ENCODE measurements at places on chromosomes 13 and 19. TPM values are rescaled to one million over a fixed set of nuclear protein-coding genes. Genes with fewer than 3 reads are reported as not detected.

GRCh38 chr13:24138911-24139310 lies 21.6 kb upstream of the SPATA13 start:
- no peak for DNase-seq

GRCh38 chr13:24233351-24233901 lies 72.9 kb downstream of the SPATA13 start:
- no peak for DNase-seq

GRCh38 chr19:47848823-47849473 lies 10.1 kb upstream of the TPRX2 start:
- no peak for DNase-seq

- no peak for DNase-seq
Observed at GRCh38 chr19:1495799-1496713, 5.1 kb downstream of the REEP6 start.

DNA sequence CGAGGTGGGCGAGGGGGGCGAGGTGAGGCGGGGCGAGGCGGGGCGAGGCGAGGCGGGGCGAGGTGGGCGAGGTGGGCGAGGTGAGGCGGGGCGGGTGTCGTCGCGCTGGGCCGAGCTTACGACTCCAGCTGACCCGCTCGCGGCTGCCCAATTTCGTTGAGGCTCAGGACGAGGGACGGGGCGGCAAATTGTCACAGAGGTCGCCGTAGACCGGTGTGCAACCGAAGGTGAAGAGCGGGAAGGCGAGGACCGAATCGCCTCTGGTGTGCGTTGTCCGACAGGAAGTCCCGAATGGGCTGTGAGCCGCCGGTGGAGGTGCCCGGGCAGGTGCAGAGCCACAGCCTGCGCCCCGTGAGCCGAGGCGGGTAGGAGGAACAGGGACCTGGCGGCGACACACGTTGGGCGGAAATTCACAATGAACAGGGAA lies at the start of gene LACC1:
LACC1 (plus strand) TSS at position 150 of the 427 bp plus-strand sequence. CDS start 1,082 bp downstream, outside the sequence.
- DNase-seq = peak; percentile 79

DNA sequence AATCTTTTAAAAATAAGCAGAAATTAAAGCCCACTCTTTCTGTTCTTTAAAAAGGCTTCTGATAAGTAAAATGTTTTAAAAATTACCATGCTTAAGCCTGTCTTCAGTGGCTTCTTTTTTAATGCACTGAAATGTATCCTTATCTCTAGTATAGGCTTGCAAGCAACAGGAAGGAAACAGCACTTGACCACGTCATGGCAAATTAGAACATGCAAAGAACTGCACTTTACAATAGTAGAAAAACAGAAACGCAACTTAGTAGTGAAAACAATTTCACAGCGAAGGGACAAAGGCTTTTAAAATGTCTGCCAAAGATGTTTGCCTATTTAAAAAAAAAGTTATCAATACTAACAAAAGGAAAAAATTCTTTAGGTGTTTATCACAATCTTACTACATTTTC lies 36.3 kb downstream of the ELF1 start:
- no peak for DNase-seq

GRCh38 chr19:33477781-33478180 lies 43.8 kb downstream of the PEPD start:
- DNase-seq = no peak

- DNase-seq = no peak
Observed at GRCh38 chr19:40641281-40641680, 40.1 kb downstream of the LTBP4 start.

DNA sequence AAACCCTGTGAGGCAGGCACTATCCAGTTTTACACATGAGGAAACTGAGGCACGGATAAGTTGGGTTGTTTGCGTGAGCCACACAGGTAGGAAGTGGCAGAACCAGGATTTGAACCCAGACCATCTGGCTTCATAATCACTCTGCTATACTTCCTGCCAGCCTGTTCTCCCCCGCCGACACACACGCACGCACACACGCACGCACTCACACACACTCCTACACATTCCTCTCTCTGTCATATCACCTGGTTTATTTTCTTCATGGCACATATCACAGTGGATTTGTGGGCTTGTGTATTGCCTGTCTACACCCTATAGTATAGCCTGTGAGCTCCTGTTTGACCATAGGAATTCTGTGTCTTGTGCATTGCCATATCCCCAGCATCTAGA lies 140.0 kb downstream of the SIPA1L3 start:
- no peak for DNase-seq

DNA sequence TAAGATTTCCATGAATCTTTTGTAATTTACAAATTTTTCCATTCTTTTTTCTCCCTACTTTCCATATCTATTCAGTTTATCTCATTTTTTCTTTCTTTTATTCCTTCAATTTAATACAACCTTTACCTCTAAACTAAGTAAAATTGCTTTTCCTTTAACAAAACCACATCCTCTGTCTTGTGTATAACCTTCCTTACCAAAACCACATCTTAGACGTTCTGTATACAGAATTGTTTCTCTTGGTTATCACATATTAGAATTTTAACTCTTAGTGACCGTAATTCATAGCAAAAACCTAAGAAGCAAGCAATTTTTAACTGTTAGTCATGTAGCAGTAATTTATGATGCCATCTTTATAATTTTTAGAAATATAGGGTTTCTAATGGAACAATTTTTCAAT lies 15.0 kb downstream of the PPP5C start:
- DNase-seq = no peak

- DNase-seq = no peak
Observed at GRCh38 chr19:53907690-53908089, 1.4 kb upstream of the CACNG7 start.

DNA sequence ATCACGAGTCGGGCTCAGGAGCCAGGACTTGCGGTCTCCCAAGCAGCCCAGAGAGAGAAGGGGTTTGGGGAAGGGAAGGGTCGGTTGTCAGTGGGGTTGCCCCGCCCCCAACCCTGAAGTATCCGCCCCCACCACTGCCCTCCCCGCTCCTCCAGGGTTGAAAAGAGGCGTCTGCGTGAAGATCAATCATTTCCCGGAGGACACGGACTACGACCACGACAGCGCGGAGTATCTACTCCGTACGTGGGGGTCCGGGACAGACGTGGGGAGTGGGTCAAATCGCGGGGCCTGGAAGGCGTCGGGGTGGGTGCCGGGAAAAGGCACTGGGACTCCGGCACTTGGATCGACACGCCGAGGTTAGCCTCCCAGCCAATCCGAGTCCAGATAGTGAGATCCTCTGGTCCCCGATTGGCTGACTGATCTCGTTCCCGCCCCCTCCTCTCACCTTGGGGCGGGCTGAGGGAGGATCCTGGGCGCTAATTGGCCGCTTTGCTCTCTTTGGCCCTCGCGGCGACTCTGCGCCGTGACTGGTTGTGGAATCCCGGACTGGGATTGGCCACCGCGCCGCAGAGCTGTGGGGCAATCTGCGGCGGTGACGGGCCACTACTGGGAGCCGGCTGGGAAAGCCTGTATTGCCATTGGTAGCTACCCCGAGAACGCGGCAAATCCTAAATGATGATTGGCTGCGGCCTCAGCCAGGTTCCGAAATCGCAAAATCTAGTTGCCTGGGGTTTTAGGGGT lies 13.3 kb upstream of the CACNG6 start:
- DNase-seq = peak; percentile 73

Gene NCCRP1
- total RNA-seq = not detected

Gene ZNF154
- 7.2 TPM for total RNA-seq

Gene HIPK4
- not detected for total RNA-seq

Gene RNF17
- not detected for total RNA-seq

Gene SLC25A30
- 63.8 TPM for total RNA-seq

Gene TMEM38A
- total RNA-seq = 17.0 TPM

Gene MCEMP1
- total RNA-seq = 0.69 TPM

All from right cardiac atrium (tissue), 5 donors.